Activated T-cell treated with anti-CD3 and anti-CD28 coated beads for 48 hours (primary cell): ENCODE measurements at places on chromosomes 7 and 10.
A peak's percentile ranks its signal among the peaks of the same experiment; 100 is the strongest.

GRCh38 chr10:81109200-81109752 lies 571.6 kb downstream of the SH2D4B start:
- DNase-seq: no peak

- DNase-seq: no peak
These were observed 10.7 kb downstream of the TSPAN14 start for GRCh38 chr10:80464557-80465450.

GRCh38 chr10:58796242-58796641 lies 283.6 kb downstream of the BICC1 start:
- DNase-seq: no peak

GRCh38 chr10:21330628-21331020 lies 194.9 kb downstream of the SKIDA1 start:
- DNase-seq: no peak

- DNase-seq: no peak
These were observed 66.7 kb upstream of the MYO3A start for GRCh38 chr10:25867321-25867720.

DNA sequence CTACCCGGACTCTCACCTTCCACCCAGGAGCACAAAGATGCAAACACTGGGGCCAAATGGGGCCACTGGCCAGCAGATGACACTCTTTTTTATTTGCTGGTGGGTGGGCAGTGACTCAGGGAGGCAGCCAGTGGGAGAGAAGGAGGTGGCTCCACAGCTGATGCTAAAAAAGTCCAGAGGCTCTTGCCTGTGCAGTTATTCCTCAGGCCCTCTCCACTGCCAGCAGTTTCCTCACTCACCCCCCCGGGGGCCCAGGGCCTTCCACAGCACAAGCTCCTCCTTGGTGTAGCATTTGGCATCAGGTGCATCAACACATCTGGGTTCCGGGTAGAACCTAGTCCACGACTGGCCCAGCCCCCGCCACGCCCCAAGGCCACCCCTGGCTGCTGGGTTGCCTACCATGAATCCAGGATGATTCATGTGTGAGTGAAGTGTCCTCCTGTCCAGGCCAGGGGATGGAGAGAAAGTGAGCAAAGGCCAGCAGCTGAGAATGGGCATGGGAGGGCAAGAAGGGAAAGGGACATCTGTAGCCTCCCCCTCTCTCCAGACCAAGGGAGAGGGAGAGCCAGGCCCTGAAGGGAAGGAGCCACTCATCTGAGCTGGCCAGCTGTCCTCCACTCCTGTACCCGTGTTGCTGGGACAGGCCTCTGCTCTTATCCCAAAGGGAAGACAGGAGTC lies 1.7 kb upstream of the KCNH2 start:
- DNase-seq: no peak

DNA sequence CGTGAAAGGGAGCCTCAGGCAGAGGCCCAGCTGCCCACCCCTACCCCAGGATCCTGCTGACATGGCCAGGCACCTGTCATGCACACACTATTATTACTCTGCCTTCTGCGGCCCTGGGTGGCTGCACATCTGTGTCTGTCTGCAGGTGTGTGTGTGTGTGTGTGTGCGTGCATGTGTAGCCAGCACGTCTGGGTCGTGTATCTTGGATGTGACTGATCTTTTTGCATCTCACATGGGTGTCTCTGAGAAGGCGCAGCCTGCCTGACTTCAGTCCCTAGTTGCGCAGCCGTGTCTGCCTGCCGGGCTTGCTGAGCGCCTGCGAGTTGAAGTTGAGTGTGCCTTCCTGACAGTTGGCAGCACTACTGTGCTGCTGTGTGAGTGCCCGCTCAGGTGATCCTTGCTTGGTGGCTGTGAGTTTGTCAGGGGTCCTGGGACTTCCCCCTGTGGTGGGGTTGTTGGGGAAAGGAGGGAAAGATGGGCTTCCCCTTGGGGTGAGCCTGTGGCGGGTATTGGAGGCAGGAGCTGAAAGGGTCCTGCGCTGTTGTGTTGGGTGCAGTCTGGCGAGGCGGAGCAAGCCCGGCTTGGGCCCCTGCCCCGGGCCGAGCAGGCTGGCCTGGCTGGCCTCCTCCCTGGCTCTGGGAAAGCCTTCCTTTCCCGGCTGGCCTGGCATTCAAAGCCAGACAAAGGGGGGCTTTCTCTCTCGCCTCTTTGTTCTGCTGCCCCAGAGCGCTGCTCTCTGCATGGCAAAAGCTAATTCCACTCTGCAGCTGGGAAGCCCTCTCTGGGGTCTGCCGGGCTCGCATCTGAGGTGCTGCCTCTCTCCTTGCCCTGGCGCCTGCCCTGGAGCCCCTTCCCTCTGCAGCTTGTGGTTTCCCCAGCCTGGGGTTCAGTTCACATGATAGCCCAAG lies 4.9 kb downstream of the TRIM8 start:
- DNase-seq: no peak

DNA sequence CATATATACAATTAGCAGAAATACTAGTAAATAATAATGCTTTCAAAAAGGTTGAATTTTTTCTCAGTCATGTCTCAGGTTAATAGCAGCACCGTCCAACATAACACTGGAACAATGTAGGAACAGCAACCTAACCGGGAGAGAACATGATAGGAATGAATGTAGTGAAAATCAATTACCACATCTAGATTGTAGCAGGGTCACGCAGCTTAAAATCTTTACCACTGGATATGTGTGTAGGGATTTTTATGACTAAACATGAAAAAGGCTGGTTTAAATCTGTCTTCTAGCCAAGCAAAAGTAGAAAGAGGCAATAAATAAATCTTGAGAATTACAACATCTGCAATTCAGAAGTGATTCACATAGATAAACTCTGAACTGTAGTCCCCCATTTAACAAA lies 326.0 kb downstream of the DGKB start:
- no peak for DNase-seq

DNA sequence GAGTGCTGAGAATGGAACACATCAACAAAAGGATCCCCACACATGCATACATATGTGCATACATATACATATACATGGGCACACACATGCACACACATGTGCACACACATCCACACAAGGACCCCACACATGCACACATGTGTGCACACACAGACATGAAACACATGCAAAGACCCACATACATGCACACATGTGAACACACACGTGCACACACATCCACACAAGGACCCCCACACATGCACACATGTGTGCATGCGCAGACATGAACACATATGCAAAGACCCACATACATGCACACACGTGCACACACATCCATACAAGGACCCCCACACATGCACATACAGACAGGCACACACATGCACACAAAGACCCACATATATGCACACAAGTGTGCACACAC lies 104.4 kb upstream of the ADARB2 start:
- DNase-seq: no peak

- DNase-seq: no peak
These were observed 30.4 kb upstream of the DDC start for GRCh38 chr7:50595491-50596102.

DNA sequence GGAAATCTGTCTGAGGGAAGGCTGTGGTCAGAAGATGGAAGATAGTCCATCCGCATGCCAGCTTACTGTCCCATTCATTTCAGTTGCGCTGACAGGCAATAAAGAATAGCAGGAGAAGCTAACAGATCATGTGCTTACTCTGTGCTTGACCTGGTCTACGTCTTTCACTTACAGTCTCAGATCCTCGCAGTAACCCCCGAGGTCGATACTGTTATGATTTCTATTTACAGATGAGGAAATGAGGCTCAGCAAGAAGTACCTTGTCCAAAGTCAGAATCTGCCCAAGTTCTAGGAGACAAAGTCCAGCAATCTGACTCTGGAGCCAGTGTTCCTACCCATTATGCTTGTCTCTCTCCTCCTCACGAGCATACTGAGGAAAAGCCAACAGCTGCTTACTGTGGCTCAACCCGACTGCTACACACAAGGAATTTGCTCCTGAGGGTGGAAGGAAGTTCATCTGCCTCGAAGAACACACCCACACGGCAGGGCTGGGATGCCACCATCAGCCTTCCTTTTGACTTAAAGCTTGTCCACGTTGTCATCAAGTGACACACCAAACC lies 74.2 kb downstream of the MINPP1 start:
- DNase-seq: no peak

- DNase-seq: no peak
These were observed 9.4 kb downstream of the HACD1 start for GRCh38 chr10:17607603-17608332.

DNA sequence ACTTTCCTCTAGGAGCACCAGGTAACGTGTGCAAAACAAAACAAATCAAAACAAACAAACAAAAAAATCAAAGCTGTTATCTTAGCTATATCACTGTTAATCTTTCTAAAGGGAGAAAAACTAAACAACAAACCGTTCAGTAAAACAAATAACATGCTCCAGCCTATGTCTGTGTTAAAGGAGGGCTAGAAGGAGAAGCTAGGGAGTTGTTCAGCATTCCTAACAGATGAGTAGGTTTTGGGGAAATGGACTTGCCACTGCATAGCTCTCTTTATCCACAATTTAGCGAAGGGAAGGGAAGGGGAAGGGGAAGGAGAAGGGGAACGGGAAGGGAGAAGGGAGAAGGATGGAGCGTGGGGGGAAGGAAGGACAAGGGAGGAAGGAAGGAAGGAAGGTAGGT lies 134.2 kb upstream of the AKR1E2 start:
- no peak for DNase-seq

DNA sequence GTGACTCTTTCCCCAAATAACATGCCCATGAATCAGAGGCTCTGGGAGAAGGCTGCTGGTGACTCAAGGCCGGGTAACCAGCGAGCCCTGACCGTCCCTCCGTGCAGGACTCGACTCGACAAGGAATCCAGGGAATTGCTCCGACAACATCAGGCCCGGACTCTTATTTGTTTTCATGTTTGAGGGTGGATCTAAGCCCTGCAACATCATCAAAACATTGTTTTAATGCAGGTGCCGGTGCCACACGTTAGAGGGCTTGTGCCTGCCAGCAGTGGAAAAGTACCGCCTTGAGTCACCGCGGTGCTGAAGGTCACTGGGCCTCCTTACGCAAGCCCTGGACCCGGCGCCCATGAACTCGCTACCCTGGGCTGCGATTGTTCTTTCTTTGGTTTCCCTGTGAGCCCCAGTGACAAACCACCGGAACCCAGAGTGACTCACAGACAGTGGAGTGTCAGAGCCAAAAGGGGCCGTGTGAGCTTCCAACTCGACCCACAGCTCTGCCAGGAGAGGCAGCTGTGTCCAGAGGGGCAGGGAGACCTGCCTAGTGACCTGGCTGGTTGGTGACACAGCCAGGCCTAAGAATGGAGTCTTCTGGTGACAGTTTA lies 139.4 kb upstream of the SHH start:
- peak; percentile 10 for DNase-seq

DNA sequence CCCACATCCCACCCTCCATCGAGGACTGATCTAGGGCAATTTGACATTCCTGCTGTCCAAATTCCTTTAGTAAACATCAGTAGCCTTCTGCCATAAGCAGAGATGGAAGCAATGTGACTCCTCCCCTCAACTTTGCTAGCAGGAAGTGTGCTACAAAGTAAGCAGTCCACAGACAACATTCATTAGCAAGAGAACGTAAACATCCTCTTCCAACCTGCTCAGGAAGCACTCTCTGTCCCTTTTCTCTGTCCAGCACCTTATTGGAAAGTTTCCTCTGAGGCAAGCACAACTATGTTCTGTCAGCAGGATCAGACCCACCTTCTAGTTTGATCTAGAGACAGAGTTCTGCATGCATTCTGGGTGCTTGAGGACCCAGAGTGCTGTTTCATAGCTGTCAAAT lies 48.1 kb upstream of the LRGUK start:
- no peak for DNase-seq

DNA sequence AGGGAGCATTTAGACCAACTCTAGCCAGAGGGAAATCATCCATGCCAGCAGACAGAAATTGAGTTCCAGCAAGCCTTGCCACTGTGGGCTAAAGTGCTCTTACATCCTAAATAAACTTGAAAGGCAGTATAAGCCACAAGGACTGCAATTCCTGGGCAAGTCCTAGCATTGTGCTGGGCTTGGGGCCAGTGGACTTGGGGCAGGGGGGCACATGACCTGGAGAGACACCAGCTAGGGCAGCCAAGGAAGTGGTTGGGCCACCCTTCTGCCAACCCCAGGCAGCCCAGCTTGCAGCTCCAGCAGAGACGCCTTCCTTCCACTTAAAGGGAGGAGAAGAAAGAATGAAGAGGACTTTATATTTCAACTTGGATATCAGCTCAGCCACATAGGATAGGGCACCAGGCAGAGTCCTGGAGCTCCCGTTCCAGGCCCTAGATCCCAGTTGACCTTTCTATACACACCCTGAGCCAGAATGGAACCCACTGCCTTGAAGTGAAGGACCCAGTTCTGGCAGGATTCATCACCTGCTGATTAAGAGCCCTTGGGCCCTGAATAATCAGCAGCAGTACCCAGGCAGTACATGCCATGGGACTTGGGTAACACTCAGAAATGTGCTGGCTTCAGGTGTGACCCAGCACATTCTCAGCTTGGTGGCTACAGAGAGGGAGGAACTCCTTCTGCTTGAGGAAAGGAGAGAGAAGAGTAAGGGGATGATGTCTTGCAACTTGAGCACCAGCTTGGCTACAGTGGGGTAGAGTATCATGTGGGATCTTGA lies 153.0 kb downstream of the GNAI1 start:
- no peak for DNase-seq

DNA sequence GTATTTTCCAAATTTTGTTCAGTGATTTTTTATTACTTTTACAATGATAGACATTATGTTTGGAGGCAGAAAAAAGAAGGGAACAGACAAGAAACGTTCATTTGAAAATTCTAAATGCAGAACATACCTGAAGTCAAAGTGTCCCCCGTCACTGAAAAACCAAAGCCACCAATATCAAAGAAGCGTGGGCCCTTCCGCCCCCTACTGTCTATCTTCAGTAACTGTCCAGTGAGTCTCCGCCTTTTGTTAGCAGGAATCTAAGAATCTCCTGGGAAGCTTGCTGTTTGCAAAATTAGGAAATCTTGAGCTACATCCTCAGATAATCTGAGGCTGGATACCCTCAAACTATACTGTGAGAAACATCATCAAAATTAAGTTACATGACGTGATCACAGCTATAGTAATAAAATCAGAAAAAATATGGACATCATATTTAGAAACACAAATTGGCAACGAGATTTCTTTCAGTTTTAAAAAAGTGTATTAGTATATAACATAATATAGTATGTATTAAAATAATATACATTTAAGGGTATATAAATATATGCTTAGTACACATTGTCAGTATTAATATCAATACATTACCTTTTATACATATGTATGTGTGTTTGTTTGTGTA lies 169.3 kb upstream of the AKR1E2 start:
- DNase-seq: no peak

DNA sequence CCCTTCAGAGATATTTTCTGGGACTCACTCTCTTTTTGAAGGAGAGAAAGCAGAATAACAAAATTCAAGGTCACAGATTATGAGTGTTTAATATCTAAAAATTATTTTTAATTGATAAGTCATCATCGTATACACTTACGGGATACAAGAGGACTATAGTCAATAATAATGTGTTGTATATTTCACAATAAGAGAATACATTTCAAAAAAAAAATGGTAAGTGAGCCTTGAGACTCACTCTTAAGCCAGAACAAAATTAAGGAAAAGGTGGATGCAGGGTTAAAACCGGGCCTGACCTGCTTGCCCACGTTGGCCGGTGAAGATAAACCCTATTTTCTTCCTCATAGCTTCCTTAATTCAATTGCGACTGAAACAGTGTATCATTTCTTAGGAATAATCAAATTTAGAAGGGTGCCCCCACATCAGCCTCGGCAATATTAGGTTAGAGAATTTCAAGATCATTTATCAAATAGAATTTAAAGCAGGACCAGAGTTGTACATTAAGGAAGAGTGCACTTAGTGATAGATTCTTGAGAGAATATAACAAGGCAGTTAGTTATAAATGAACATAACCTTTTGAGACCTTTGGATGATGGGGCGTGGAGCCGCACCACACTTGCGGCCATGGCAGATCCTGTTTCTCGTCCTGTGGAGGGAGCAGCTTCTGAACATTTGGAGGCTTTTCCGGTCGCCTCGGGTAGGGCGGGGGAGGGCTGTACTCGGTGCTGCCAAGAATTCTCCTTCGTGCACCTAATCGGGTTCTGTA lies 321.8 kb downstream of the PAXIP1 start:
- DNase-seq: no peak
